Astrocyte (in vitro differentiated cells and primary cell): ENCODE measurements at places on chromosomes 6 and 20.

- peak; percentile 94 for DNase-seq
These were observed 551.7 kb upstream of the GJE1 start for GRCh38 chr6:141580988-141581552.

DNA sequence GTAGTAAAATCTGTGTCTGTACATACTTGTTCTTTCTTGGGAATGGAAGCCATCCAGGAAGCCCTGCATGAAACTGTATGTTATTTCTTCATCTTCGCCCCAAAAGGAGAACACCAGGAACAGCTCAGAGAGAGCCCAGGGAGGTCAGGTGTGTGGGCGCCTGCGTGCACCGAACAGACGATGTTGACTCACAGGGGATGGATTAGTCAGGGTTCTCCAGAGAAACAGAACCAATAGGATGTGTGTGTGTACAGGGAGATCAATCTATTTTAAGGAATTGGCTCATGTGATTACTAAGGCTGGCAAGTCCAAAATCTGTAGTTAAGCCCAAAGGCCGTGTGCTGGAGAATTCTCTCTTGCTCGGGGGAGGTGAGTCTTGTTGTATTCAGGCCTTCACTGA, 45.7 kb downstream of the RNASET2 start:
- peak; percentile 49 for DNase-seq

DNA sequence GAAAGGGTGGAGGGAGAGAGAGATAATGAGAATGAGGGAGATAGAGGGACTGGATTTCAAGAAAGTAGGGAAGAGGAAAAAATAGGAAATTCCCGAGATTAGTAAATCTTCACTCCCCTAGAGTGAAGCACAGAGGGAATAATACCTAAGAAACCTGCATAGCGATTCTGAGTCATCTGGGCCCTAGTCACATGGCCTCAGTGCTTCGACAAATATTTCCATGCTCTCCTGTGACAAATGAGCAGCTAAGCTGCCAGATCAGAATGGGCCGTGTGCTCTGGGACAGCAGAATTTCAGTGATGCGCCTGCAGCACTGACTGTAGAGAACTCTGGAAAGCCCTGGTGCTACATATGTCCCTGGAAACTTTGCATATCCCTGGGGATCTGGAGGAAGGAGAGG, 48.6 kb upstream of the GRIK2 start:
- no peak for DNase-seq

DNA sequence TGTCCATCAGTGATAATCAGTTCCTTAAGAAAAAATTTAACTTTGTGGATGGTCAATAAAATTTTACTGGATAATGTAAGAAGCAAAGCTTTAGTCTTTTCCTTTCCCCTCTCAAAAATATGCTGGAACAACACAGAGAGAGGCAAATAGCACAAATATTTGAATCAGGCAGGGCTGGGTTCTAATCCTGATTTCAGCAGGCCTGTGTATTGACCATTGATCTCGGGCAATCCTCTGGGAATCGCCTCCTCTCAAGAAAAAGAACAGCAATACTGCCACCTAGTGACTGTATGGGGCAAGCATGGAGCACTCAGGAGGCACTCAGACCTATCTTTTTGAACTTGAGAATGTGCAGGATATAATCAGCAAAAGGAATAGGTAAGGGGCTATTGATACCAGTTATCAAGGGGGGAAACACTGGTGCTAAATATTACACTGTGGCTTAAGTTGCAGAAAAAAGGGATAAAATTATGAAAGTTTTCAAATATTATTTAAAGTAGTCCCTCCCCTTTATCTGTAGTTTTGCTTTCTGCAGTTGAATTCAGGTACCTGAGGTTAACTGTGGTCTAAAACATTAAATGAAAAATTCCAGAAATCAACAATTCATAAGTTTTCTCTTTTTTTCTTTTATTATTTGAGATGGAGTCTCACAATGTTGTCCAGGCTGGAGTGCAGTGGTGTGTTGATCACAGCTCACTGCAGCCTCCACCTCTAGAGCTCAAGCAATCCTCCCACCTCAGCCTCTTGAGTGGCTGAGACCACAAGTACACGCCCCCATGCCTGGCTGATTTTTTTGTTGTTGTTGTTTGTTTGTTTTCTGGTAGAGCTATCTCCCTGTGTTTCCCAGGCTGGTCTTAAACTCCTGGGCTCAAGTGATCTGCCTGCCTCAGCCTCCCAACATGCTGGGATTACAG, 91.8 kb upstream of the NHSL1 start:
- DNase-seq: no peak

GRCh38 chr6:30816791-30817739, 67.3 kb upstream of the DDR1 start:
- DNase-seq: no peak
